ENCODE measurements at places on chromosomes 6 and 20. TPM values are rescaled to one million over a fixed set of nuclear protein-coding genes. Genes with fewer than 3 reads are reported as not detected.

LPA gene
- not detected for total RNA-seq

C20orf204 gene
- 0.32 TPM for total RNA-seq

ULBP1 gene
- total RNA-seq: 6.1 TPM

GRCh38 chr6:14211562-14211942 lies 94.0 kb downstream of the CD83 start:
- H3K4me1 ChIP-seq: peaks cover 10% of the 10 kb centered on the region
- H3K27ac ChIP-seq: peak overlapping the region; percentile 59
- no peaks in the 10 kb centered on the region for H3K36me3 ChIP-seq
- peak; percentile 56 for DNase-seq
- peak overlapping the region; percentile 70 for H3K4me3 ChIP-seq

SIRPG gene
- total RNA-seq: not detected

GRCh38 chr6:142855893-142856623 lies 88.9 kb downstream of the HIVEP2 start:
- H3K4me1 ChIP-seq: peaks cover 14% of the 10 kb centered on the region
- H3K4me3 ChIP-seq: no peak overlapping the region
- 0 out of 2 replicates have a peak, but pooled peaks cover 6% of the 10 kb centered on the region for H3K36me3 ChIP-seq
- no peak overlapping the region for H3K27ac ChIP-seq
- no peak for DNase-seq

GRCh38 chr6:84769306-84769705 lies 4.9 kb upstream of the TBX18 start:
- peaks cover 43% of the 10 kb centered on the region for H3K27me3 ChIP-seq
- no peak overlapping the region for H3K4me3 ChIP-seq
- no peak overlapping the region for H3K27ac ChIP-seq
- peak; percentile 26 for DNase-seq
- no peaks in the 10 kb centered on the region for H3K4me1 ChIP-seq
- no peaks in the 10 kb centered on the region for H3K36me3 ChIP-seq

GRCh38 chr20:58008413-58008812 lies 220.0 kb downstream of the ANKRD60 start:
- no peaks in the 10 kb centered on the region for H3K27me3 ChIP-seq
- no peak overlapping the region for H3K27ac ChIP-seq

- no peak overlapping the region for H3K4me3 ChIP-seq
- H3K4me1 ChIP-seq: no peaks in the 10 kb centered on the region
- no peak overlapping the region for H3K27ac ChIP-seq
- H3K27me3 ChIP-seq: peaks cover 53% of the 10 kb centered on the region
Measured at GRCh38 chr6:90230548-90231215, 66.0 kb downstream of the BACH2 start.

NECAB3 gene
- total RNA-seq: 27.1 TPM

CALHM6 gene
- not detected for total RNA-seq

DNA sequence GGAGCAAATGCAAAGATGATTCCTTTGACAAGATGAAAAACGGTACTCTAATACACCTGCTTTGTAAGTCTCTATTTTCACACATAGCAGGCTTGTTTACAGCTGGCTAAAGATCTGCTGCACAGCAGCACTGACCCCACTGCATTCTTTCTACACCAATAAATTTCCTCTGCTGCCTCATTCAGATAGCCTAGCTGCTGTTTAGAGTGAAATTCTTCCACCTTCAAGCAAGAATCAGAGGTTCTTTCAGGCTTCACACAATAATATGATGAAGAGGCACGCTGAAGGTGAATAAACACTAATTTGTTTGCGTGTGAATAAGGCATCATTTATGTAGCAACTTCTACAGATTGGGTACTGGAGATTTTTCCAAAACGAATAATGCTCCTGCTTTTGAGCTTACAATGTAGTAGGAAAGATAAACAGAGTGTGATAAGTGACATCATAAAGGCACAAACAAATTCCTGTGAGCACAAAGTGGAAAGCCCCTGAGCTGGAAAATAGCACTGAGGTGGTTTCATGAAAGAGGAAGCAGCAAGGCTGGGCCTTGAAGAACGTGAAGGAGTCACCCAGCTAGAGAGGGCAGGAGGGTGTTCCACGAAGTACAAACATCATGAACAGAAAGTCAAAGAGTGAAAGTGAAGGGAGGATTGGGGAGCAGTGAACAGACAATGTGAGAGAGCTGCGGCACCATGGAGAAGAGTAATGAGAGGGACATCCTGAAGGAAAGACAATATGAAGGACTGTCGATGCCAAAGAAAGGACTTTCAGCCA lies 543.4 kb downstream of the CD83 start:
- DNase-seq: no peak
- no peaks in the 10 kb centered on the region for H3K36me3 ChIP-seq
- H3K4me1 ChIP-seq: peaks cover 16% of the 10 kb centered on the region

GRCh38 chr6:34867484-34867883 lies 20.4 kb downstream of the TAF11 start:
- no peak for DNase-seq
- no peaks in the 10 kb centered on the region for H3K27me3 ChIP-seq
- H3K27ac ChIP-seq: no peak overlapping the region
- H3K4me3 ChIP-seq: no peak overlapping the region
- peaks cover 25% of the 10 kb centered on the region for H3K36me3 ChIP-seq

MRAP2 gene
- 1.3 TPM for total RNA-seq

- H3K27me3 ChIP-seq: no peaks in the 10 kb centered on the region
- no peaks in the 10 kb centered on the region for H3K36me3 ChIP-seq
- DNase-seq: peak; percentile 68
- peak overlapping the region; percentile 72 for H3K27ac ChIP-seq
Measured at GRCh38 chr6:45630801-45631200, 253.1 kb upstream of the SUPT3H start.

DNA sequence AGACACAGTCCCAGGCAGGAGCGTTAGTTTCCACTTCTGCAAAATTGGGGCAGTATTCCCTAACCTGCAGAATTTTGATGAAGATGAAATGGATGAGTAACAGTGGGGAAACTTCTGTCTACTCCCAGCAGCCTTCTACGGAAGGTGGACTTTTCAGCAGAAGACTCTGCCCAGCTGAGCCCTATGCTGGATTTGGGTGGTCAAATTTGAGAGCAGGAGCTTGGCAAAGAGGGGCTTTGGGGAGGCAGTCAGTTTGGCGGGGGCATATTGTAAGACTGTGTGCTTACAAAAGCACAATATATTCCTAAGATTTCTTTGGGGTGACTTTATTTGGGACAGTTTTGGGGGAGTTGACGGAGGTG lies 5.4 kb upstream of the SDCBP2 start:
- H3K27ac ChIP-seq: no peak overlapping the region
- H3K36me3 ChIP-seq: peaks cover 3% of the 10 kb centered on the region
- H3K4me3 ChIP-seq: no peak overlapping the region
- no peak for DNase-seq
- peaks cover 29% of the 10 kb centered on the region for H3K4me1 ChIP-seq

Data from GM23248 (cell line).